Smooth muscle cell of the brain vasculature (primary cell): ENCODE measurements at places on chromosomes 4 and X.

DNA sequence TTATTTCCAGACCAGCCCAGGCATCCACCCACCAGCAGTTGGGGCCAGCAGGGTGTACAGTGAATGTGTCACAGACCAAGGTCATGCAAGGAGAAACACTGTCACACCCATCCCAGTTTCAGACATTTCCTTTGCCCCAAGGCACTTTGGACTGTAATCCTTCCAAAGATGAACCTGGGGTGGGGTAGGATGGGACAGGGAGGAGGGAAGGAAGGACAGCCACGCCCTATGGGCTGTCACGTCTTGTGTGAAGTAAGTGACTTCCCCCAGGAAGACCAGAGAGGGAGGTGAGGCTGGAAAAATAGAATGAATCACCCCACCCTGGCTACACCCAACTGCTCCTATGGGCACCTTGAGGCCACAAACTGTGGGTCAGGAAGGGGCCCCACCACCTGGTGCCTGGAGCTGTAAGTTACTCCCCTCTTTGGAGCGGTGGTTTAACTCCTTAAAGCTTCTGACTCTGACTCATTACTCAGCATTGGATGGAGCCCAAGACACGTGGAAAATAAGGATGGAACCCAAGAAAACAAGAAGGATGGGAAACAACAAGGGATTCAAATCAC is 349.9 kb upstream of the KLF3 start:
- no peak for DNase-seq

DNA sequence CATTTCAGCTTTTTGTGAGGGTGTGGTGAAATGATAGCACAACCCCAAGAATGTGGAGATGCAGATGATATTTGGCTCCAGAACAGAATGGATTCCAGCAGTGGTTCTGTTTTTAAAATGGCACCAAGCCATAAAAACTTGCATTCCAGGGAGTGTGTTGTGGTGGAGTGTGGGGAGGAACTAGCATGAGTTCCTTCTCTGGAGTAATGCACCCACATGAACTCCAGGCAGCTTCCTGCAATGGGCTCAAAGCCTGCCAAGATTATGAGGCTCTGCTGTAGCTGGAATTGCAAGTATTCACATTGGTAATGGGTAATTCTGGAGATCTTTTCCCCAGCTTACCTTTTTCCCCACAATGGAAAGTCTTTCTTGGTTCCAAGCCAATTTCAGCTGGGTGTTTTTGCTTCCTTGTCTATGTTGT is 161.4 kb downstream of the RAB28 start:
- no peak for DNase-seq

- no peak for DNase-seq
These were observed 968.2 kb downstream of the STIM2 start for GRCh38 chr4:27828843-27829242.

GRCh38 chr4:156098805-156099204 is 145.1 kb upstream of the CTSO start:
- DNase-seq: no peak

GRCh38 chr4:37981425-37981824 is 21.2 kb downstream of the PTTG2 start:
- no peak for DNase-seq

GRCh38 chrX:130172127-130172845 is 524 bp downstream of the RAB33A start:
- DNase-seq: no peak

GRCh38 chrX:2989565-2989964 is 16.8 kb upstream of the ARSH start:
- no peak for DNase-seq

- no peak for DNase-seq
These were observed 160.6 kb upstream of the GATB start for GRCh38 chr4:151921386-151921785.

- no peak for DNase-seq
These were observed 22.0 kb upstream of the RPA4 start for GRCh38 chrX:96861661-96862060.

DNA sequence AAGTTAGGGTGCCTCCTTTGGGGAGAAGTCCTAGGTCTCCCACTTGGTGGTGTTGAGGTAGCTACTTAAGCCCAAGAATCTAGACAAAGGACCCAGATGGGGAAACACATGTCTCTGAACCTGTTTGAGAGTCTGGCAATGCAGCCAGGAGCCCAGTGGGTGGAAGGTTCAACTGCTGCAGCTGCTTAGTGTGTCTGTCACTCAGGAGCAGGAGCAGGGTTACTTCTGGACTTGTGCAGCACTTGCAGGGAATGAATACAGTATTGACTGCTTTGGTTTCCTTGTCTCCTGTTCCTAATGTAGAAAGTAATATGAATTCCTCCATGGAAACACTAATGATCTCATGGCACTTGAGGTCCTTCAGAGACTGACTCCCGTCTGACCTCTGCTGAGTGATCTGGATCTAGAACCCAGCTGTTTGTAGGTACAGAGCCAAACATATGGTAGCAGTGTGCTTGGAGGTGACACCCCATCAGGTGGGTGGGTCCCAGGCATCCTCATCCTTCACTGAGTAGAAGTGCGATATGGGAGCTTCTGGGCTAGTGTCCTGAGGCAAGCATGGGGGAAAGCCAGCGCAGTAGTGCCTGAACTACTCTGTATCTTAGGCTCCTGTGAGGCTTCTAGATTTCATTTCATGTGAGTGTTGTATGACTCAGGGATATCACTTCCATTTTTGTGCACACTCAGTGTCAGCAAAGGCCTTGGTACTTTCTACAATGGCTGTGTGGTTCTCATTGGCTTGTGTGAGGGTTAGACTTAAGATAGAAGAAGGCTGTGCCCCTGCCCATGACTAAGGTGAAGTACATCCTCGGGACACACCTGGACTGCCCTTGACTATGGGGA is 85.0 kb upstream of the WDR1 start:
- DNase-seq: no peak

DNA sequence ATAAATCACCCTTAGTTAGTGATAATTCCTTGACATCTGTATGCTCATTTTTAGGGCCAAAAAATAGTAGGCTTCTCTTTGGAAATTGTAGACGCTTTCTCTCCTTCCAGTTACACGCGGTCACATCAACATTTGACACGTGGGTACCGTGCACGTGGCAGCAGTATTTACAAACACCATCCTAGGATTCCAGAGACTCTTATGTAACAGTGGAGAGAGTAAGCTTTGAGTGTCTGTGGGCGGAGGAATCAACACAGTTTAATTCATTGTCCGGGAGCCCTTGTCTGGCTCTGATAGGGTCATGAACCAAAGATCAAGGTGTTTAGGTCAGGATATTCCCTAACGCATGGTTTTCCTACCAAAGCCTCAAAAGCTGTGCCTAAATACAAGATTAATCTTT is 12.2 kb downstream of the TET2 start:
- no peak for DNase-seq

- DNase-seq: no peak
These were observed 72.5 kb downstream of the EVC start for GRCh38 chr4:5783486-5783885.

GRCh38 chrX:55057675-55058249 is 17.1 kb upstream of the PAGE2B start:
- DNase-seq: no peak

DNA sequence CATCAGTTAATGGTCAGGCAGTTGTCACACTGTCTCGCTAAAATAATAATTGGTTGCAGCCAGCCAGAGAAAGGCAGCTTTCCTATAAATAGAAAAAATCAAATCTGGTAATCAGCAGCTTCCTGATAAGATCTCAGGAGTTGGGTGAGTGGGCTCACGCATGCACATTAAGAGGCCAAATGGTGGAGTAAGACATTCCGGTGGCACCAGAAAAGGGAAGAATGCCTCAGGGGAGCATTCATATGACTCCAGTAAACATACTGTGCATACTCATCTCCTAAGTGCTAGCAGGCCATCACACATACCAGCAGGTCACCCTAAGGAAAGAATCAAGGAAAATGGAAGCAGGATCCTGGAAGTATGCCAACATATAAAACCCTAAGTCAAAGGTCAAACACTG is 40.1 kb downstream of the UGT2B15 start:
- no peak for DNase-seq

DNA sequence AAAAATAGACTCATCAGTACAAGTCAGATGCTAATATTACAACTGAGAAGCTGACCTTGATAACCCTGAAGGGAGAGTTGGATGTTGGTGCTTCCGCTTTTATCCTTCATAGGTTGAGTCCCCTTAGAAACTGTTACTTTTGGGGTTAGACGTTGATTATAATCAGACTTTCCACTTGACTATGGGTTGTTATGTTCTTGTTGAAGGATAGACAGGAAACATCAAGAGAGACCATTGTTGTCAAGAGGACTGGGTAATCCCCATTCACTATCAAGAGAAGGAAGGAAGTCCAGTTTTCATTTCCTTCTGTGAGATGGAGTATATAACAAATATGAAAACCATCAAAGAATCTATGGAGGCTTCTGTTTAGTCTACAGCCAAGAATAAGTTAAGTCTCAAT is 229.9 kb upstream of the AFF2 start:
- DNase-seq: no peak

DNA sequence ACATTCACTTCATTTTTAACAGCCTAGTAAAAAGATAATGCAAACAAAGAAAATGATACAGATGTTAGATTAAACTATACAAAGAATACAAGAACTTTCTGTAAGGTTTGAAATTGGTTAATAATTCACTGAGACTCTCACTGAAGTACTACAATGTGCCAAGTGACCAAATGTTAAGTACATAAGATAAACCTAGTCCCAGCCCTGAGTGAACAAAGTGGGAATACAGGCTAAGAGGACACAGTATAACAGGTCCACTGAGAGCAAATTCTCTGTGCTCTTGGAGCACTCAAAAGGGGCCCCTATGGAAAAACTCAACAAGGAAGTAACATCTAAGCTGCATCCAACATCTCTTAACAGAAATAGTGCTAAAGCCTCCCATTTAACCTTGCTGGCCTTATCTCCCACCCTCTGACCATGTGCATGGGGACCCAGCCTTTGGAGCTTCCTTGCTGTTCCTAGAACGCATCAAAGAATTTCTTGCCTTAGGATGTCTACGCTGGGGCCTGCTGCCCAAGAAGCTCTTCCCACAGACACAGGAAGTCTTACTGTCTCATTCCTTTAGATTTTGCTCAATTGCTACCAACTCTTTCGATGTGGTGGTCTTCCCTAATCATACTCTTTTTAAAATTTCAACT is 113.4 kb downstream of the ZAR1 start:
- DNase-seq: no peak

DNA sequence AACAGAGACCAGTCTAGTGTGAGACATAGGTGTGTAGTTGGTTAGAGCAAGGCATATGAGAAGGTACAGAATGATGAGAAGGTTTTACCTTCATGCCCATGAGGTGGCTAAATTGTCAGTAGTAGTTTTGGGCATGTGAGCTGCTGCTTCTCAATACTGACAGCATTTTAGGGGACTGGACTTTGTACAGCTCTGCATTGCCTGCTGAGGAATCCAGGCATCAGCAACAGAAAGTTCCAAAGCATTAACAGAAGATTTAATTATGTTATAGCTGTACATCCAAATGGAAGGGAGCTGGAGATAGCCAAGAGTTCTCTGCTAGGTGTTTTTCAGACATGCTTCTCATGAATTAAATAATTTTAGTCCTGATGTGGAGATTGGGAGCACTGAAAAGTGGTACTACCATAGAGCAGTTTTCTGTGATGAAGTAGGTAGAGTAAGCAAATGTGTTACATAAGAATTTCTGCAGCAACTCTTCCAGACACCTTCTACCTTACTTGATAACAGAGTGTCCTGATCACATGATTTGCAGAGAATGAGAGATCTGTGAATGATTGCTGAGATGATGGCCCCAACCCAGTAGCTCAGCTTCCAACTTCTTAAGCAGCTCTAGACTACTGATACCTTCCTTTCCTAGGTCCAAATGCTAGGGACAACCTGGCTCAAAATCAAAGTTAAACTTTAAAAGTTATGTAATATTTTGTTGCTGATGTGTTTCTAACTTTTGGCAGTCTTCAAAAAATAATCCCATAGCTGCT is 30.4 kb downstream of the FNIP2 start:
- DNase-seq: no peak

- DNase-seq: no peak
These were observed 59.1 kb downstream of the TEX13C start for GRCh38 chrX:125378770-125379169.

DNA sequence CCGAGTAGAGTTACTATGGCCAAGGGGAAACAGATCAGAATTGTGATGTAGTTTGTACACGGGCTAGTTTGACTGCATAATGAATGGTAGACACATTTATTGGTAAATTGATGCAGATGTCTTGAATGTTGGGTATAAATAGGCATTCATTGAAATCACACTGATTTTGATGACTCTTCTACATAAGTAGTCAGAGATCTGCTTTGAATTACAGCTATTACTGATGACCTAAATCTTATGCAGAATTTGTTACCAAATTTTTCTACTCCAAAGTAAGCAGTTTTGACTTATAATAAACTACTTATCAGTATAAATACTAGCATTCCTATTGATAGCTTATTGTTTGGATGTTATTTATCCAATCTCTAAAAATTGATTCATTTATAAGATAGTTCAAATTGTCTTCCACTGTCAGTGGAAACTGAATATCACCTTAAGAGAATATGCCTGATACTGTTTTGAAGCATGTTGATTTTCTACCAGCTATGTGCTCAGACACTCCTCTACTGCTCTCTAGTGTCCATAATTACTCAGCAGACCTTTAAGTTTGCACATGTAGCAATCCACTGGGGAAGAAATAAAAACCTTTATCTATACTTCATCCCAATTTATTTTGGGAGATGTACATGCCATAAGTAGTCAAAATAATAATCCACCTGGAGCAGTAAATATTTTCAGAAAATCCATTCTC is 120.3 kb downstream of the RASL11B start:
- DNase-seq: no peak

DNA sequence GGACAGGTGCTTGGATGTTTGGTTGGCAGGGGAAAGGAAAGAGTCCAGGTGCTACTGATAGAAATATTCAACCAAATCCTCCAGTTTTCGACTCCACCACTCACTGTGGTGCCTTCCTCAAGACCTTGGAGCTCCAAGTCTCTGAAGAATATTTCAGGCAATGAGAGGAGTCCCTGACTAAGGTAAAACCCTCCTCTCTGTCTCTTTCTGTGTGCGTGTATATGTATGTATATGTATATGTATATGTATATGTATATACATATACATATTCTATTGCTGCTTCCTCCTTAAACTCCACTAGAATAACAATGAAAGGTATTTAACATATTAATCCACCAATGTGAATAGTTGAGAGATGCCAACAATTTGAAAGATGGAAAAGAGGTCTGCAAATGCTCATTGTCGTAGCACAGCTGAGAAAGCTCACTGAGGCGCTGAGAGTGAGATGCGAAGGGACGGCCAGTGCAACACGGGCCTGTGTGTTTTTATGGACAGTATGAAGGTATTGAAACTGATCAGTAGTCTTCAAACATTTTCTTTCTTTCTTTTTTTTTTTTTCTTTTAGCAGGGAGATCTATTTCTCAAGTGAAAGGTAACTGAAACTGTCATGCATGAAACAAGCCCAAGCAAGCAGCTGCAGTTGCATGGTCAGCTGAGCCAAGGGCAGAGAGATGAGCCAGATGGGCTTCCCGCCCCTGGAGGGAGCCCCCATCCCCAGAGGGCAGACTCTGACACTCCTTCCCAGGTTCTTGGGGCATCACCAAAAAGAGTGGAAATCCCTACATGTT is 41.1 kb upstream of the HS3ST1 start:
- no peak for DNase-seq

GRCh38 chr4:3345384-3345783 is 52.6 kb downstream of the RGS12 start:
- no peak for DNase-seq
